ENCODE measurements at places on chromosomes 11 and 22. TPM values are rescaled to one million over a fixed set of nuclear protein-coding genes. Genes with fewer than 3 reads are reported as not detected.

OLFML1 gene
- total RNA-seq, result 8.5 TPM

BEST1 gene
- total RNA-seq, result 1.9 TPM

THOC5 gene
- 46.5 TPM for total RNA-seq

CSF2RB gene
- 3.1 TPM for total RNA-seq

P4HA3 gene
- not detected for total RNA-seq

SYT7 gene
- total RNA-seq, result 28.2 TPM
